RCC 7860 (cell line): ENCODE measurements at places on chromosomes 2 and 18.

- no peak for DNase-seq
Observed at GRCh38 chr2:169221745-169222369, 140.5 kb downstream of the LRP2 start.

GRCh38 chr2:150486539-150487484 lies 655 bp downstream of the RND3 start:
- no peak for DNase-seq

- DNase-seq, result peak; percentile 86
Observed at GRCh38 chr2:181586569-181587081, 70.3 kb downstream of the CERKL start.

- DNase-seq, result peak; percentile 24
Observed at GRCh38 chr2:136932700-136933099, 167.4 kb downstream of the THSD7B start.
